ENCODE measurements at places on chromosomes 6 and 20.

GRCh38 chr6:169520104-169520503, 181.7 kb downstream of the WDR27 start:
- DNase-seq: no peak

GRCh38 chr6:17962436-17963031, 24.9 kb downstream of the KIF13A start:
- DNase-seq: no peak

DNA sequence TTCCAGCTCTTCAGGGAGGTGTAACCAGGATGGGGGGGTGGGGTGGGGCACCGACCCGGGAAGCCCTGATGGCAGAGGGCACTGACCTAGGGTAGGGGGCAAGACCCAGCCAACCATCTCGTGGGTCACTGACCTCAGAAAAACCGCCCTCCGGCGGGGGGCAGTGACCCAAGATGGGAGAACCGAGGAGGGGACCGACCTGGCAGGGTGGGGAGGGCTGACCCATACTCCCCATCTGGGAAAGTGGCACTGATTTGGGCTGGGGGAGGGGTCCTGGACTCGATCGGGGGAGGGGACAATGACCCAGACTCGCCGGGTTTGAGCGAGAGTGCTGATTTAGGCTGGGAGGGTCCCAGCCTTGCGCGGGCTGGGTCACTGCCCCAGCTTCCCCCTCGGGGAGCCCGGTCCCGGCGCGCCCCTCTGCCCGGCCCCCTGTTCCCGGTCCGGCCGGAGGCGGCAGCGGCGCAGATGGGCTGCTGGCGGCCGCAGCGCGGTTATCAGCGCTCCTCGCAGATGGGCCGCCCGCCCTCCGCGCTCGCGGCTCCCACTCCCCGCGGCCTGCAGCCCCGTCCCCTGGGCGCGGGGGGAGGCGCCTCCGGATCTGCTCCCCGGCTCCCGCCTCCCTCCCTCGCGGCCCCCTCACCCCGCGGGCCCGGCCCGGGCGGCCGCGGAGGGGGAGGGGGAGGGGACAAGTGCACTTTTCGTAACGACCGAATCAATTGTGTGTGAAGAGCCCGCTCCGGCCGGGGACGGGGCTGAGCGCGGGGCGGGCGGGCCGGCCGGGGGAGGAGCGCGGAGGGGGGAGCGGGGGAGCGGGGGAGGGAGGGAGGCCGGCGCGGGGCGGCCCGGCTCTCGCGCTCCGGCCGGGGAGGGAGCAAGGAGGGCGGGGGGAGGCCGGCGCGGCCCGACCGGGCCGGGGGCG, 2.2 kb downstream of the NOL4L start:
- peak; percentile 65 for DNase-seq

DNA sequence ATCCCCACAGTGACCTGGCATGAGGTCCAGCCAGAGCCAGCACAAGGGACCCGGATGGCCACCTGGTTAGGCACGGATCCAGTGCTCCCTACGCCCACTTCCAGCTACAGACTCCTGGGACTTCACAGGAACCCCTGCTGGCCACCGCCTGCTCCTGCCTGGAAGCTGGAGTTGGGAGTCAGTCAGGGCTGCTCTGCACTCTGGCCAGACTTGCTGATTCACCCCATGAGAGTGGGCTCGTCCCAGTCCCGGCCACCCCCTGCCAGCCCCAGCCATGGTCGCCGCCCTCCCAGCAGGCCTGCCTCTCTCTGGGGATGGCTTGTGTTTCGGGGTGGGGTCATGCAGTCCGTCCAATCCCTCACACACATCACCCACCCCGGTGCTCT, 125.8 kb downstream of the DLL1 start:
- DNase-seq: no peak

DNA sequence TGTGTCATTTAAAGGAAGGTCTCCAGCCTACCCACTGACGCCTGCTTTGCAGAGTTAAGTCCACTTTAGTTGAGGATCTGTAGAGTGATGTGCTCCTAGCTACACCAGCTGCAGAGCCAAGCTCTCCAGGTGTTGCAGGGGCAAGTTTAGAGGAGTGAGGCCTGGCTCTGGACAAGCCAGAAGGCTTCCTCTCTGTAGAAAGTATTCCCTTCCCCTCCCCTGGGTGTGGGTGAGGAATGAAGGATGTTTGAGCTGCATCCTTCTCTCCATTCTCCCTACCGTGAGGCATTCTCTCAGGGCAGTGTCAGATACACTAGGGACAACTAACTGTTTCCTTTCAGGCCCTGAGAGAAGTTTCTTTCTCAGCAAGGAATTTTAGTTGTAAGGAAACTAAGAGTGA, 66.5 kb downstream of the ELOVL5 start:
- DNase-seq: no peak

GRCh38 chr6:8175046-8175777, 72.9 kb upstream of the EEF1E1 start:
- no peak for DNase-seq

DNA sequence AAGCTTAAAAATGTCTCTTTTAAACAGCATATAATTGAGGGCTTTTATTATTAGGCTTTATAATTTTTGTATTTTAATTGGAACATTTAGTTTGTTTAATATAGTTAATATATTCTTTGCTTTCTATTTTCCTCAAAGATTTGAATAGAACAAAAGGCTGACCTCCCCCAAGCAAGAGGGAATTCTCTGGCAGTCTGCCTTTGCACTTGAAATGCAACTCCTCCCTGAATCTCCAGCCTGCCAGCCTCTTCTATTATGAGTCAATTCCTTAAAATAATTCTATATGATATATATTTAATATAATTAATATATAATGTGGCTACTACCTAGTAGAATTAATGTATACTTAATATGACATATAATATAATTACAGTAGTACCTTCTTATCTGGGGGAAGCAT, 69.2 kb downstream of the PTPRA start:
- DNase-seq: no peak

DNA sequence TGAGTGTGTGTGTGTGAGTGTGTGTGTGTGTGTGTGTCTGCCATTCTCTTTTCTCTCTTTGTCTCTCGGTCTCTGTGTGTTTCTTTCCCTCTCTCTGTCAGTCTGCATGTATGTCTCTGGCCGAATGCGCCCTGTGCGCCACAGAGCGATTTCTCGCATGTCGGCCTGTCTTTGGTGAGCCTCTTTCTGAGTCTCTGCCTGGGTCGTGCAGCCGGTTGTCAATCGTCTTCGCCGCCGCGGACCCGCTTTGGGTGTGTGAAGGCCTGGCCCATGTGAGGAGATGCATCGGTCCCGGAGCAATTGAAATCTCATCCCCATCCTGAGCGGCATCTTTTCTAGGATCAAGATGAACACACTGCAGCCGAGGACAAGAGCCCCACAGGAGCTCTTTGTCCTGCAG, 1567.2 kb upstream of the DEFB115 start:
- no peak for DNase-seq

GRCh38 chr6:30463651-30464618, 25.4 kb upstream of the HLA-E start:
- DNase-seq: no peak

GRCh38 chr6:2916158-2916925, 13.2 kb upstream of the SERPINB9 start:
- DNase-seq: no peak

- DNase-seq: no peak
Observed at GRCh38 chr20:29313481-29313880, 1944.0 kb upstream of the DEFB115 start.

GRCh38 chr20:52483382-52483781, 291.8 kb upstream of the ZFP64 start:
- DNase-seq: no peak

DNA sequence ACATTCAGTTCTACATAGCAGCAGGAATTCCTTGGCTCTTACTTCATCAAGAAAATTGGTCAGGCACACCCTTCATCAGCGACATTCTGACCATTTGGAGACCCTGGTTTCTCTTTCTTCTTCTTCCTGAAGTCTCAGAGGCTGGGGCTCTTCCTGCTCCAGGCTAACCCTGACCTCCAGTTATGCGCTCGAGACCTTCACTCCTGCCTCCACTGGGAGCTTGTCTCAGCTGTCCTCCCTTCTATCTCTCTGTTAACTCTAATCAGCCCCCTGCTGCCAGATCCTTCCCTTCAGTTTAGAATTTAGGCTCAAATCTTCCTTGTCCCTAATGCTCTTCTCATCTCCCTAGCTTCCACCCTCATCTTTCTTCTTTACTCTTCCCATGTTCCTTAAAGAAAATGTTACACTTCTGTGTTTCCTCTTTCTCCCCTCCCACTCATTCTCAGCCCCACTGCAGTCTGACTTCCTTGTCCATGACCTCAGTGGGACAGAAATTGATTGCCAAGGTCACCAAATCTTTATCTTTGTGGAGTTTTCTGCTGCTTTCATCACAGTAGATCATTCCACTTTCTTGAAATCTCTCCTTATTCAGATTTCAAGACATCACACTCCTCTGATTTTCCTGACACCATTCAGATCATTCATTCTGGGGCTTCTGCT, 8.4 kb upstream of the HLA-DOA start:
- DNase-seq: no peak

GRCh38 chr6:25103603-25104002, 167.8 kb upstream of the RIPOR2 start:
- no peak for DNase-seq

- DNase-seq: no peak
Observed at GRCh38 chr20:6707321-6707831, 60.1 kb upstream of the BMP2 start.

DNA sequence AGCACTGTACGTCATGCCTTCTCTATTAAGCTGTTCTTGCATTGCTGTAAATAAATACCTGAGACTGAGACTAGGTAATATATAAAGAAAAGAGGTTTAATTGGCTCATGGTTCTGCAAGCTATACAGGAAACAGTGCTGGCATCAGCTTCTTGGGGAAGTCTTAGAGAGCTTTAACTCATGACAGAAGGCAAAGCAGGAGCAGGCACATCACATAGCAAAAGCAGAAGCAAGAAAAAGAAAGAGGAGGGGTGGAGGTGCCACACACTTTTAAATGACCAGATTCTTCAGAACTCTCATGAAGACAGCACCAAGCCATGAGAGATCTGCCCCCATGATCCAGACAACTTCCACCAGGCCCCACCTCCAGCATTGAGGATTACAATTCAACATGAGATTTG, 30.1 kb downstream of the CYB5R4 start:
- no peak for DNase-seq

GRCh38 chr6:122653094-122653493, 42.9 kb downstream of the PKIB start:
- DNase-seq: no peak

DNA sequence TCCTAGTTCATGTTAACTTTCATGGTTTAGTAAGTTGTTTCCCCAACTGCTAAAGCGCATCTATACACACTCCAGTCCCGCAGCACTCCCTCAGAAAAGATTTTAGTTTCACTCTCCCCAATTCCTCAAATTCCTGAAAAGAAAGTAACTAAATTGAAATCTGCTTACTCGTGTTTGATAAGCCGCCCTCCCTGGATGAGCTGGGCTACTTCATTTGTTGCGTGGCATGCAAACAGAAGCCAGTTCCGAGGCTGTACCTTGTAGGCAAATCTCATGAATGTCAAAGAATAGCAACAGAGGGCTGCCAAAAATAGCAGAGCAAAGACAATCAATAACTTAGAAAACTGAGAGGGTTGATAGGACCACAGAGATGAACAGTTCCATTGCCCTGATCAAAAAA, 16.9 kb downstream of the MPC1 start:
- DNase-seq: no peak

DNA sequence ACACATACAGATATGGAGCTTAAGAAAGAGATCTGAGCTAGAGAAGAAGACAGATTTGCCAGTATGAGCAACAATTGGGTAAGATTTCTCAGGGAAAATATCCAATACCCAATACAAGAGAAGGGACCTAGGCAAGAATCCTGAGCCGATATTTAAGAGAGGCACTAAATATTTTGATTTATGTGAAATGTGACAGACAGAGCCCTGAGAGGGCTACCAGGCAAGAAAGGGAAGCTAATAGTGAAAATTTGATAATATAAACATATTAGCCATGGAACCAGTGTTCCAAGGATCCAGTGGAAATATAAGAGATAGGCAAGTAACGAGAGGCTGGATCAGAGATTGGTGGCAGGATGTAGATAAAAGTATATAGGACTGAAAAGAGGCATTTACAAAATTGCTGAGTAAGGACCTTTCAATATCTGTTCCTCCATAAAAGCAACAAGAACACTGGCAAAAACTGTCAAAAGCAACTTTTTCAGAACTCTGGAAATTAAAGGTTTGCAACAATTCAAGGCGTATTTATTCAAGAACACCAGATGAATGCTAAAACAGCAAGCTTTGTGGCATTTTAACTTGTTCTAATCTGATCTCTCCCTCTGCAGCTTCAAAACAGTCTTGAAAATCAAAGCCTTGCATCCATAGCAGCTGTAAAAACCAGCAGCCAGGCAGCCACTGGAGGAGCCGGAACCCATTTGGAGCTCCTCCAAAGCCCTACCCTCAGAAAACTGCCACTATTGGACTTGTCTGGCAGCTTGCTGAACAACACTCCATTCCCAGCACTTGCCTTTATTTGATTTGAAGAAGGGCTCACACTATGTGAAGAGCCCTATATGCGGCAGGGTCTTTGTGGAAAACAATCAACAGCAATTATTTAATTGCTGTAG, 58.8 kb downstream of the REV3L start:
- DNase-seq: no peak

GRCh38 chr6:142568857-142569597, 267.2 kb downstream of the ADGRG6 start:
- DNase-seq: no peak

- no peak for DNase-seq
Observed at GRCh38 chr6:5712349-5713215, 294.1 kb downstream of the NRN1 start.

GRCh38 chr20:63230800-63231268, 4.9 kb upstream of the BIRC7 start:
- DNase-seq: peak; percentile 70

- no peak for DNase-seq
Observed at GRCh38 chr6:9527679-9528286, 887.1 kb downstream of the TFAP2A start.

GRCh38 chr20:25408170-25408547, 686 bp downstream of the GINS1 start:
- no peak for DNase-seq

GRCh38 chr6:17828149-17828548, 121.4 kb upstream of the NUP153 start:
- DNase-seq: no peak

DNA sequence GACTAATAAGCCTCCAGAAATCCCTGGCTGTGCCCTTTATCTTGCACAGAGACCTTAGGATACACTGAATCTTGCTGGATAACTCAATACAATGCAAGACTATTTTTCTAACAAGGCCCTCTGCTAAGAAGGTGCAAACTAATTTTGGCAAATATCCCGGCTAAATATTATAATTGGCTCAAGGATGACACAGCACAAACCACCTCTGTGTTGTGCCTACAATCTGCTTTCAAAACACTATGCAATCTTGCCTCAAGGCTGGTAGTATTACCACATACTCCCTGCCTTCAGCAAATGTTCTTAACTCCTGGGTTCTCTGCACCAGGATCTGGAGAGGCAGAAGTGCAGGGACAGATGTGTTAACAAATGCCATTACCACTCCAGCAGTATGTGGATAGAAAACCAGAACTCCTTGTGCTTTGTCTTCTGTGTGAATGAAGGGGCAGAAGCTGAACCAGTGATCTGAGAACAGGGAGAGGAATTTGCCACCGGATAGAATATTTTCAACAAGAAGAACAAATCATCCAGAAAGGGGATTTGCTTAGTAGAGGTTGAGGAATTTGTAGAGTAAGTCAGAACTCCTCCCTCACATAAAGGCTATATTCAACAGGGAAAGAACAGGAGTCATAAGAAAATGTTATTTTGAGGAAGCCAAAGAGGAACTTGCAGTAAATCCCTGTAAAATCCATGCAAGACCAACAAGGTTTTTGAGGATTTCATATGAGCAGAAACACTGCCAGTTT, 74.1 kb upstream of the SLC4A11 start:
- no peak for DNase-seq

Measured in neural crest cell (in vitro differentiated cells).